Activated CD4-positive, CD25-positive, alpha-beta regulatory T cell treated with anti-CD3 and anti-CD28 coated beads, Interleukin-2, amount 50 U/mL, for 72 hours (primary cell): ENCODE measurements at places on chromosomes 11 and 22.

- peak; percentile 72 for DNase-seq
Measured at GRCh38 chr11:63768237-63769041, at the start of gene ZFTA. ZFTA (minus strand) TSS chr11:63768775; CDS start chr11:63768622, 153 bp downstream.

DNA sequence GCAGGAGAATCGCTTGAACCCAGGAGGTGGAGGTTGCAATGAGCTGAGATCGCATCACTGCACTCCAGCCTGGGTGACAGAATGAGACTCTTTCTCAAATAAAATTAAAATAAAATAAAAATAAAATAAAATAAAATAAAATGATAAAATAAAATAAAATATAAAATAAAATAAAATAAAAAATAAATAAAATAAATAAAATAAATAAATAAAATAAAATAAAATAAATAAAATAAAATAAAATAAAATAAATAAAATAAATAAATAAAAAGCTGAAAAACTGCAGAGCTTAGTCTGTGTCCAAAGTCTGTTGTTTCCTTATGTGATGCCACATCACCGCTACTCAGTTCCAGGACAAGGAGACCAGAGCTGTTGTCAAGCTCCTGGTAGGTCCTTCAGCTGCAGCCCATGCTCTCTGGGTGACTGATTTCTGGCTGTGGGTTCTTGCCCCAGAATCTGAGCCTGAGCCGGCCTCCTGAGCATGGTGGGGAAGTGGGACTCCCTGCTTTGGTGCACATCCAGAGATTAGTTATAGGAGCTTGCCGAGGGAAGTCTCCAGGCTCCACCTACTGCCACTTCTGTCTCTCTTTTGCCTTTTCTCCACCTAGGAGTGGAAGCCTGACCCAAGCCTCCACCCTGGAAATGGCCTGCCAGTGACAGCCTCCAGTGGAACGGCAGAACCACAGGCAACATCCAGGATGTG is 31.3 kb upstream of the ADA2 start:
- DNase-seq = no peak

DNA sequence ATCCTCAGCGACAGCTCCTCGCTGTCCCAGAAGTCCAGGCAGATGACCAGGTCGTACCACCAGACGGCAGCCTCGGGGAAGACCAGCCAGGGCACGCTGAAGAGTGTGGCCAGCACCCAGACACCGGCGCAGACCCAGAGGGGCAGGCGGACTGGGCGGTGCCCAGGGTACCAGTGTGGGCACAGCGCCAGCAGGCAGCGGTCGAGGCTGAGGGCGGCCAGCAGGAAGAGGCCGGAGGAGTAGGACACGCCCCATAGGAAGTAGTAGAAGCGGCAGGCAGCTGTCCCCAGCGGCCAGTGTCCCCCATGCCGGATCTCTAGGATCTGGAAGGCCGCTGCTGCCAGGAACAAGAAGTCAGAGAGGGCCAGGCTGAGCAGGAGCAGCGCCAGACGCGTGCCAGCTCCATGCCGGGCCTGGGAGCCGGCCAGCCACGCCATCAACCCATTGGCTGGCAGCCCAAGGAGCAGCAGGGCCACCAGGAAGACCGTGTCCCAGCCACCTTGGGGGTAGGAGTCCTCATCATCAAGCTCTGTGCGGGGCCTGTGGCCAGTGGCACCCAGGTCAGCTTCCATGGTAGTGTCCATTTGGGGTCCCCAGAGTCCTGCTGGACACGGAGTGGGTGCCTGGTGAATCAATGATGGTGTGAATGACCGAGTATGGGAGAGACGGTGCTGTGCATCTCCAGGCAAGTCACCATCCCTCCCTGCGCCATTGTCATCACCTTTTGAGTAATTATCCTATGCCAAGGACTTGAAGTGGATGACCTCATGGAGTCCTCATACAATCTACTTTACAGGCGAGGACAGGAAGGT is at the start of gene GPR152:
Gene GPR152, minus strand, starts transcription at position 589 of the 812 bp plus-strand sequence. Its CDS starts 5 bp downstream, at position 584.
- no peak for DNase-seq

GRCh38 chr22:29715705-29716104 is 4.1 kb upstream of the CABP7 start:
- DNase-seq = no peak

DNA sequence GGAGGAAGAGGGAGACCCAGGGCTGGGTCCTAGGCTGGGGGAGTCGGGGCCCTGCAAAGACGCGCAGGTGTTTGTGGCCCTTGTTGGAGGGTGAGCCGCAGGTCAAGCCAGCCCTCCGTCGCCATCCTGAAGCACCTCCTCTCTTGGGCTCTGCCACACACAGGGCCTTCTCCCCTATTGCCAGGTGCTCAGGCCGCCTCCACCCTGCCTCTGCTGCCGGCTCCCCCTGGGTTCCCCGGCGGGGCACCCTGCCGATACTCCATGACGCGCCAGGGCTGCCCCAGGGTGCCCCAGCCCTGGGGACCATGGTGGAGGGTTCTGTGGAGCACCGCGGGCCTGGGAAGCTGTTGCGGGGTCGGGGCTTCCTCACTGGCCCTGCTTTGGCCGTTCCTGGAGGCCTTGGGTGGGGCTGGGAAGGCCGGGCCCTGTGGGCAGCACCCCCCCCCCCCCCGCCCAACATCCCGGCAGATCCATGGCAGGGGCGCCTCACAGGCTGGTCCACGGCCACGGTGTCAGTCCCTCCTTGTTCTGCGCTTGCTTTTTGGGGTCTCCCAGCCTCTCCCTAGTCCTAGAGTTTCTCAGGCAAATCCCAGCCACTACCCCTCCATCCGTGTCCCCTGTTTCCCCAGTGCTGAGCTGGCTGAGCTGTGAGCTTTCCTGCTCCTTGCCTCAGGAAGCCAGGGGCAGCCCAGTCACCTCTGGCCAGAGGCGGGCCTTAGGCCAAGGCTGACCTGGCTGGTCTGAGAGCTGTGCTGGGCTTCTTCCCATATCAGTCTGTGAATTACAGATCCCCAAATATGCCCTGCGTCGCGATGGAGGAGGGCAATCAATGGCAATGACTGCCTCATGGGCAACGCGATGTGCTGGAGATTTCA is 2.3 kb upstream of the ADORA2A start:
- no peak for DNase-seq

- DNase-seq = no peak
Measured at GRCh38 chr11:38345286-38345685, 1747.2 kb upstream of the RAG2 start.

DNA sequence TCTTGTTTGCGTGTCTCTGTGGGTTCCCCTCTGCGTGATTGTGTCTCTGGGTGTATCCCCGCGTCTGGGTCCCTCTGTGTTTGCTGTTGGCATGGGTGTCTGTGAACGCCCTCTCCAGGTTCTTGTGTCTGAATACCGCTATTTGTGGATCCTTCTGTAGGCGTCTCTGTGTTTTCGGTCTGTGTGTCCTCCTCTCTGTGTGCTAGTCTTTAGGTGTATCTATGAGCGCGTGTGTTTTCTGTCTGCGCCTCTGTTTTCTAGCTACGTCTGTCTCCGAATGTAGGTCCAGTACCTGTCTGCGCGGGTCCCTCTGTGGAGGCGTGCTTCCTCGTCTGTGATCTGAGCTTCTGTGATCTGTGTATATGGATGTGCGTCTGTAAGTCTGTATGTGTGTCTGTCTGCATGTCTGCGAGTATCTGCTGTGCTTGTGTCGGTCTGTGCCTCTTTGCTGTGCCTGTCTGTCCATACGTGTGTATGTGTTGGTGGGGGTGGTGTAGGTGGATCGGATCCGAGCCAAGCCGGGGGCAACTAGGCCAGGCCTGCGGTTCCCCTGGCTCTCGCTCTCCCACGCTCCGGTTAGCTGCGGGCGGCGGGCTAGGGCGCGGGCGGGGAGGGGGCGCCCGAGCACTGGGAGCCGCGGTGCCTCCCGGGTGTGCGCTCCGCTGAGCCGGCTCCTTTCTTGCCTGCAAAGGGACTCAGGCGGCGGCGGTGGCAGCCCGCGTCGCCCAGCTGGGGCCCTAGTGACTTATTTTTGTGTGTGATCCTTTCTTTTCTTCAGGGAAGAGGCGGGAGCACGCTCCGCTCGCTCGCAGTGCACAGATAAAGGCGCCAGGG is 105.3 kb upstream of the E2F8 start:
- DNase-seq = no peak

DNA sequence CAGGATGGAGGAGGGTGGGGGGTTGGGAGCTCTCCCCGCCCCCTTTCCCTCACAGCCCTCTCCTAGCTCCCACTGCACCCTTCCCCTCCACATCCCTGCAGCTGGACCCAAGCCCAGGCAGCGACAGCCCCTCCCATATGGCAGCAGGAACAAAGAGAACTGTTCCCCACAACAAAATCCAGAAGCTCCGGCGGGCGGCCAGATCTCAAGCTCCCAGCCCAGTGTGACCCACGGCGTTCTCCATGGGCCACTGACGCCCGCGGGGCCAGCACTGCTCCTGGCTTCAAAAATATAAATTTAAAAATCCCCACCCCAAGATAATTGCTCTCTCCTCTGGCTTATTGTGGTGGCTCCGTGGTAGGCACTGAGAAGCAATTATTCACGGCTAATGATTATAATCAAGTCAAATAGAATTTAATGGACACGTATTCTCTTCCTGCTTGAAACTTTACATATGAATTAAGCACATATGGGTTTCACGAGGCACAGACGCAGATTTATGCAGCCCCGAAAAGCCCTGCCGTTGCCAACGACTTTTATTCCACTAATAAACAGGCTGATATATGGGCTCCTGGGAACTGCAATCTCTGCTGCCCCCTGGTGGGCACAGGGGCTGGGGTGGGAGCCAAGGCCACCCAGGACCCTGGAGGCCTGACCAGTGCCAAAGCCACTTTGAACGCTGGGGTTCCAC is 17.5 kb downstream of the MACROD1 start:
- DNase-seq = peak; percentile 80

GRCh38 chr11:9313648-9314290 is 624 bp downstream of the TMEM41B start:
- DNase-seq = no peak

DNA sequence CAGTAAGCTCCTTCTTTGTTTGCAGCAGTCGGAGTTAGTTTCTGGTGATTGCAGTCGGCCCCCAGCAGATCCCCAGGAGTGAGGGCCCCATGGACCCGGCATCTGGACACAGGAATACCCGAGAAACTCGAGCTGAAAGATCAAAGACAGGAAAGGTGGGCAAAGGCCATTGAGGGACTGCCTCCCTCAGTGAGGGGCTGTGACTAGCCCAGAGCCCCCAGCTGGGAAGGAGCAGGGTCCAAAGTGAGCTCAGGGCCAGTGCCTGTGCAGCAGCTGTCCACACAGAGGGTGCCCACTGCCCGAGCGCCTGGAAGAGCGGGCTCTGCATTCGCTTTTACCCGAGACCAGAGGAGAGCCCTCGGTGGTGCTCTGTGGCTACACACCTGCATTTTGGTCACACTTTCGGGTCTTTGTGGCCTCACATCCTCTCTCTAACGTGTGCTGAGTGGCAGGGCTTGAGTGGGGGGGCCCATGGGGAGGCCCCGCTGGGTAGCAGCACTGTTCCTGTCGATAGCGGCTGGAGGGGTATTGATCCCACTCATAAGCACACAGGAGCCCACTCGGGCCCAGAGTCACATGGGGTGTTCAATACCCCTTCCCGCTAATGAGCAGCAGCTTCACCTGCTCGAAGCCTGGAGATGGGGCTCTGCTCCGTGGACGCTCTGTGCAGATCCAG is 532.9 kb downstream of the TBC1D22A start:
- no peak for DNase-seq

DNA sequence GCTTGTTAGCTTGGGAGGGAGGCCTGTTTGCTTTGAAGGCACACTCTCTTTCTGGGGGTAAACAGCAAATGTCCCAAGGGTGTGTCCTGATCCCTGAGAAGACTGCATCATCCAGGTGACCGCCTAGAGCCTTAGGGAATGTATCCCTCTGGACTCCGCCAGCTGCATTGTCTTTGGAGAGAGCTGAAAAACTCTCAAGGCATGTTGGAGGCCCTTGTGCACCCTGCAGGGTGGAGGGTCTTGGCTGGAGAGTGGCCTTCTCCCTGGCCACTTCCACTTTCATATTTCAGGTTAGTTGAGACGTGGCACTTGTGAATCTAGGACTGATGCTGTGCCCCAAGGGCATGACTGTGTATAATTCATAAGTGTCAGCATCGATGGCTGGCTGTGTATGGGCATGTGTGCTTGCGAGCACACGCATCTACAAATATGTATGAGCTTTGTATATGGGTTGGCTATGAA is 70.6 kb downstream of the ZBTB16 start:
- DNase-seq = no peak

GRCh38 chr11:116240710-116241109 is 532.1 kb downstream of the BUD13 start:
- DNase-seq = no peak

DNA sequence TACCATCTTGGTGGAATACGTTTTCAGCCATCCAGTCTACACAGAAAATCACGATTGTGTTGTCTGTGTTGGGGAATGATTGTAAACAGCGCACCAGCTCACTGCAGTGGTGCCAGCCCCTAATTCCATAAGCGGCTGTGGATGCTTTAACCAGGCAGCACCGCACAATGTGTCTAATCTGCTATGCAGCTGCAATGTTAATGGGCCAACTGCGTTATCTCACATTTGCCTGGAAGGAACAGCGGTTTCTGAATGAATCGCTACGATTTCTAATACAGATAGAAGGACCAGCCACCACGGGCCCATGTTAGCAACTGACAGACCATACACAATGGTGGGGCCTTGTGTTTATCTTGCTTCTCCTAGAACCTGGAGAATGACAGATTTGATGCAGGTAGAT is 384.5 kb upstream of the KIRREL3 start:
- DNase-seq = no peak

GRCh38 chr11:86228269-86229038 is 16.1 kb upstream of the EED start:
- no peak for DNase-seq

GRCh38 chr11:94737171-94737611 is 31.0 kb upstream of the AMOTL1 start:
- no peak for DNase-seq

- no peak for DNase-seq
Measured at GRCh38 chr22:29092243-29092642, 19.4 kb downstream of the KREMEN1 start.

GRCh38 chr22:41052661-41053490 is 39.5 kb upstream of the EP300 start:
- no peak for DNase-seq

- DNase-seq = no peak
Measured at GRCh38 chr11:113593698-113594308, 112.3 kb downstream of the TMPRSS5 start.

GRCh38 chr11:76677458-76677765 is 6.9 kb upstream of the LRRC32 start:
- DNase-seq = no peak

DNA sequence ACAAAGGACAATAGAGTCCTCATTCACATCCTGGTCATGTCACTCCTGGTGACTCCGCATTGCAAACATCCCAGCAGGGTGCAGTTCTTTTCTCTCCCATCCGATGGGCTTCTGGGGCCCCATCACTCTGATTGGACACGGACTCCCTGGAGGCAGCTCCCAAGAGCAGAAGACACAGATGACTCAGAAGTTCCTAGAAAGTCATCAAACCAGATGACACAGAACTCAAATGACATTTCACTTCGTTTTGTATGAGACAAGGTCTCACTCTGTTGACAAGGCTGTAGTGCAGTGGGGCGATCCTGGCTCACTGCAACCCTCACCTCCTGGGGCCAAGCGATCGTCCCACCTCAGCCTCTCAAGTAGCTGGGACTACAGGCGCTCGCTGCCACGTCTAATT is 33.2 kb downstream of the ZNF195 start:
- DNase-seq = no peak

- peak; percentile 54 for DNase-seq
Measured at GRCh38 chr11:74397501-74398243, 561 bp downstream of the PGM2L1 start.
